Kidney (tissue), 22 donors: ENCODE measurements at places on chromosomes 6 and 20.

GRCh38 chr20:44850272-44850671, 35.2 kb upstream of the YWHAB start:
- no peak for DNase-seq

DNA sequence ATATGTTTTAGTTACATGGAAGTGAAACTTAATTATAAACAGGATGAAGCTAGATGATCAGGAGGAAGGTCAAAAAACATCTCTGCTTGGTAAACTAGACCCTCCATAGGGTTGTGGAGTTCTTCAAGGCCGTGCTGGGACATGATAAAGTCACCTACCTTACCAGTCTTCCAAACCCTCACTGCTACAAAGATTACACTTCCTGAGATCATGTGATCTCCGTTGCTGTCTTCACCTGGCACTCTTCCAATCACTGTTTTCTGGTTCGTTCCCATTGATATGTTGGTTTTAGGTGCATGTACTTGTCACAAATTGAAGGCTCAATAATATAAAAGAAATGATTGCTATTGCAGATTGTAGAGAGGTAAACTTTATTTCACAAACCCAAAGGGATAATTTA, 161.5 kb upstream of the MAN1A1 start:
- DNase-seq: no peak

DNA sequence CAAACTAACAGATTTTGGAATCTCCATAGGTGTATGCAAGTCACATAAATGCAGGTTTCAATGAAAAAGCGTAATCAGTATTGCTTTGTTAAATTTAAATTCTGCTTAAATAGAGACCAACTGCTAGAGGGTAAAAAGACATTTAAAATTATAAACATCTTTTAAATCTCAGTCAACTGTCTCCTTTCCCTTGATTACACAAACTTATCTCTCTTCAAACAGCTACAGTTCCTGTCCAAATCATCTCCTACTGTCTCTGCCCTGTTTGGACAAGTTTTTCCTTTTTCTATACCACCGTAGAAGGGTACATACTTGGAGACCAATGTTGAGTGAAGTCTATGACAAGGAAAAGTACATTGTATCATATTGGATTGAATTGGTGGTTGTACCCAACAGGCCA, 43.5 kb downstream of the AGPAT4 start:
- no peak for DNase-seq

GRCh38 chr6:68031054-68031453, 604.0 kb upstream of the ADGRB3 start:
- DNase-seq: no peak

DNA sequence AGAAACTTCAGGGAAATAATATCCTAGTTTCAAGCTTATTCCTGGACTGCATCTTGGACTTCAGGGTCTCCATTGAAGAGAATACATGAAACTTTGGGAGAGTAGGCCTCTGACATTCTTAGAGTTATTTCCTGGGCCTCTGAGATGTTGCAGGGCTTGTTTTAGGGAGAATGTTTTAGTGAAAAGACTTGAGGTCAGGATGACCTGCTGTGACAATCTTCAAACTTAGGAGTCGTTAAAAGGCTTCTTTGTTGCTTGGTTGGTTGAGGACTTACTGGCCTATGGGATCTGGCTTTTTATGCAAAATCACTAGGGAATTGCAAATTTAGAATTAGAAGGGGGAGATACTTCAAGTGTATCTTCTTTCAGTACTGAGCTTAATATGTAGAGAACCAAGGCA, 613.2 kb upstream of the FLRT3 start:
- DNase-seq: no peak

GRCh38 chr6:14766391-14766994, 479.4 kb upstream of the JARID2 start:
- no peak for DNase-seq

- no peak for DNase-seq
Observed at GRCh38 chr6:71965404-71965803, 79.1 kb downstream of the RIMS1 start.

GRCh38 chr6:2881423-2881822, 21.7 kb downstream of the SERPINB9 start:
- no peak for DNase-seq

DNA sequence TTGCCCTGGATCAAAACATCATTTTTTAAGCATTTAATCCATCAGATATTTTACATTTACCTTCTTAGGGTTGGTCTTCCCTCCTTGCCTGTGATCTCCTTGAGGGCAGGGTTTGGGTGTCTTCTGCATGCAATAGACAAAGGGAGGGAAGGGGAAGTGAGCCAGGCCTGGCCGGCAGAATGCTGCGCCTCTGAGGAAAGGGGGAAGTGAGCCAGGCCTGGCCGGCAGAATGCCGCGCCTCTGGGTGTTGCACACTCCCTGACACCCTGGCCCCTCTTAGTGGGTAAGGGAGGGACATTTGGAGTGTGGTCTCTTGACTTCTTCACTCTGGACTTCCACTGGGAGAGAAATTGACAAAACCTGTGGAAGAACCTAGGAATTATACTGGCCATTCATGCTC, 12.4 kb downstream of the PSMF1 start:
- peak; percentile 74 for DNase-seq
